ENCODE measurements at places on chromosomes 5 and 9.

GRCh38 chr5:179235416-179236400 lies 109.6 kb downstream of the ADAMTS2 start:
- DNase-seq = no peak

GRCh38 chr5:74301576-74301975 lies 339.0 kb downstream of the ENC1 start:
- no peak for DNase-seq

GRCh38 chr5:11234501-11234911 lies 473.5 kb upstream of the DAP start:
- no peak for DNase-seq

- peak; percentile 62 for DNase-seq
Measured at GRCh38 chr9:134054891-134055811, 12.7 kb downstream of the BRD3 start.

GRCh38 chr9:129523943-129524581 lies 96.8 kb downstream of the C9orf50 start:
- no peak for DNase-seq

- DNase-seq = no peak
Measured at GRCh38 chr9:72997387-72997995, 44.6 kb upstream of the ALDH1A1 start.

DNA sequence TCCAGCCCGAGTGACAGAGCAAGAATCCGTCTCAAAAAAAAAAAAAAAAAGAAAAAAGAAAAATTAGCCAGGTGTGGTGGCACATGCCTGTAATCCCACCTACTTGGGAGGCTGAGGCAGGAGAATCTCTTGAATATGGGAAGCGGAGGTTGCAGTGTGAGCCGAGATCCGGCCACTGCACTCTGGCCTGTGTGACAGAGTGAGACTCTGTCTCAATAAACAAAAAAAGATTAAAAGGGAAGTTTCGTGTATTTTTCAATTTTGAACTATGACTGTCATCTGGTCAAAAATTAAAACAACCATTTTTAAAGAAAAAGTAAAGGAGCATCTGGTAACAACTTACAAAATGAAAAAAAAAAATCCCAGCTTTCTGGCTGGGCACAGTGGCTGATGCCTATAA lies 36.3 kb upstream of the PLIN2 start:
- no peak for DNase-seq

GRCh38 chr5:180137401-180138213 lies 66.0 kb upstream of the RNF130 start:
- peak; percentile 55 for DNase-seq
